OCI-M1 (cell line): ENCODE measurements at places on chromosomes 3 and 15.

- no peak for DNase-seq
These were observed 42.1 kb downstream of the ABTB1 start for GRCh38 chr3:127714866-127715265.

- DNase-seq, result peak; percentile 92
These were observed 41.6 kb upstream of the STRIT1 start for GRCh38 chr3:155334914-155335723.

DNA sequence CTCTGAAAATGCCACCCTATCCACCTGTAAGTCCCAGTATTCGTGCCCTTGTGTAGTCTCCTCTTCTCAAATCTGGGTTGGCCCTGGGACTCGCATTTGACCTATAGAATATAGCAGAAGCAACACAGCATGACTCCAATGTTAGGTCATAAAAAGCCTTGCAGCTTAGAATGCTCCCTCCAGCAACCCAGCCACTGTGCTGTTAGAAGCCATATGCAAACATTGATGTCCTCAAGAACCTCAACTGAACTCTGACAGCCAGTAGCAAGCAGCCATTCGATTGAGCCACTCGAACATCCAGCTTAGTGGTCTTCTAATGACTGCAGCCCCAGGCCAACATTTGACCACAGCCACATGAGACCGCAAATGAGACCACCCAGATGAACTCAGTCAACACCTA, 26.6 kb downstream of the MECOM start:
- no peak for DNase-seq

DNA sequence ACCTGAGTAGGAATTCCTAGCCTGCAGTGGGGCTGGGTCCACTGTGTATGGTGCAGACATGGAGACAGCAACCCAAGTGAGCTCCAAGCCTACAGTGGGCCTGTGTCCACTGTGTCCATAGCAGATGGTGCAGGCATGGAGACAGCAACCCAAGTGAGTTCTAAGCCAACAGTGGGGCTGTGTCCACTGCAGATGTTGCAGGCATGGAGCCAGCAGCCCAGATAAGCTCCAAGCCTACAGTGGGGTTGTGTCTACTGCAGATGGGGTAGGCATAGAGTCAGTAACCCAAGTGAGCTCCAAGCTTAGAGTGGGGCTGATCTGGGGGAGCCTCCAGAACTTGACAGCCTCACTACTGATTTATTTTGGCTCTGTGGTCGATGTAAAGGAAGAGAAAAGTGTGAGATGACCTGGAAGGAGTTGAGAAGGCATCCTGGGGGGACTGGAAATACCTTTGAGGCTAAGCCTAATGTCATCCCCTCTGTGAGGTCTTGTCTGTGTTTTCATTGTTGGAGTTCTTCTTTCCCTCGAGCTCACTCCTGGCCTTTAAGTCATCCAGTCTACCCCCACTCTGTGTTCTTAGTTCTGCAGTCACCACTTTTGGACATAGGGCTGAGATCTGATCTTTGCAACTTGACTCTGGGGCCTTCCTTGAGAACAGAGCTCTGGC, 22.4 kb upstream of the IL16 start:
- no peak for DNase-seq

- DNase-seq, result no peak
These were observed 16.6 kb downstream of the CD200 start for GRCh38 chr3:112349557-112349956.

GRCh38 chr3:119562307-119562961, 3.0 kb upstream of the CD80 start:
- DNase-seq, result no peak
